ENCODE measurements at places on chromosomes 3 and 15. TPM values are rescaled to one million over a fixed set of nuclear protein-coding genes. Genes with fewer than 3 reads are reported as not detected.

- DNase-seq, result no peak
Measured at GRCh38 chr3:7877312-7877711, 624.3 kb upstream of the LMCD1 start.

DNA sequence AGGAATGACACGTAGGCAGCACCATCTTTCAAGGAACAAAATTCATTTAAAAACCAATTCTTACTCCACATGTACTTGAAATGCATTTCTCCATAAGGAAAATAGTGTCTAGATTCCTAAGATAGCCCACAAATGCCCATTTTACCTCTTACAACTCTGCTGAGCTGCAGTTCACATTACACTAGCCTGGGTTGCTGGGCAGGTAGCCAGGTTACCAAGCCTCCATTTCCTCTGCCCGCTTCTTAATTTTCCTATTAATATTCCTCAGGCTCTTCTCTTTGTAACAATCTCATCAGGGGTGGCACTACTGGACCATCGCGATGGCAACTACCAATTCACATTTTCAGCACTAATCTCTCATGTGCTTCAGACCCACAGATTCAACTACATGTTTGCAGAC, 10.8 kb downstream of the ATP13A3 start:
- no peak for DNase-seq

DNA sequence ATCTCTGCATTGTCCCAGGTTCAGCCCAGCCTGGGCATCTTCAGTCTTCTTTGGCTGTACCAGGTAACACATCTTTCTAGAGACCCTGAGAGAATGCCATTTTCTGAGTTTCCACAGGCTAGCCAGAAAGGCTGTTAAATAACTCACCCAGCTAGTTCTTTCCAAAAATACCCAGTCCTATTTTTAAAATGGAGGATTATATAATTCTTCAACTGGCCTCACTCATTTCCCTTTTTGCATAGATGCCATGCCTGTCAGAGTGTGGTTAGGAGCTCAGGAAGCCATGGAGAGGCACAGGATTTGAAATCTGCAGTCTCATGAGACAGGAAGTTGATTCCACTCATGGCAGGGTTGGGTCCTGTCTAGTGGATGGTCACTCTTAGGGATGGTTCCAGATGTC, 39.8 kb downstream of the CEMIP start:
- no peak for DNase-seq

DNA sequence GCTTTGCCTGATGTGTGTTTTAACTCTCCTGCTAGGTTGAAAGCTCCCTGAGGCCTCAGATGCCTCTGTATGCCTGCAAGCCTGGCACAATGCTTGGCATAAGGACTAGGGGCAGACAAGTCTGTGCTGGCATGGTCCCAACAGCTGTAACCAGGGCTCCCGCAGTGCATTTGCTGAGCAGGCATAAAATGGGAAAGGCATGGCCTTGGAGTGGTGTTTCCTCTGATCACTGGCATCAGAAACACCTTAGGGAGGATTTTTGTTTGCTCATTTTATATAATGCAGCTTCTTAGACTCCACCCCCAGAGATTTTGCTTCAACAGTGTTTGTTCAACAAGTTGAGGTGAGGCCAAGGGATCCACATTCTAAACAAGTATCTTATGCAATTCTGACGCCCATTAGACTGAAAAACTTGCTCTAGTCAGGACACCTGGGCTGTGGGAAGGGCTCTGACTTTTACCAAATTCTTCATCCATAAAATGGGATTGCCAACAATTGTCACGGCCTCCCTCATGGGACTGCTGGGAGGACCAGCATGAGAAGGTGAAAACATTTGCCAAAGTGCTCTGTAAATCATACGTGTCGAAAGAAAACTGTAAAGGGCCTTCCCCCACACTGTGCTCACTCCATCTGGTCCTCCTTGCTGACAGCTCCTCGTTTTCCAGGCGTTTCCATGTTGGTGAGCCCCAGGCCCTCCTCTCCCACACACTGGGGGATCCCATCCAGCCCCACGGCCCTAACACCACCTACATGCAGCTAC, 43.1 kb downstream of the STARD5 start:
- DNase-seq, result no peak

GRCh38 chr3:176739159-176739558, 458.1 kb downstream of the TBL1XR1 start:
- no peak for DNase-seq

- peak; percentile 46 for DNase-seq
Measured at GRCh38 chr15:84826369-84826823, 9.2 kb downstream of the ALPK3 start.

DNA sequence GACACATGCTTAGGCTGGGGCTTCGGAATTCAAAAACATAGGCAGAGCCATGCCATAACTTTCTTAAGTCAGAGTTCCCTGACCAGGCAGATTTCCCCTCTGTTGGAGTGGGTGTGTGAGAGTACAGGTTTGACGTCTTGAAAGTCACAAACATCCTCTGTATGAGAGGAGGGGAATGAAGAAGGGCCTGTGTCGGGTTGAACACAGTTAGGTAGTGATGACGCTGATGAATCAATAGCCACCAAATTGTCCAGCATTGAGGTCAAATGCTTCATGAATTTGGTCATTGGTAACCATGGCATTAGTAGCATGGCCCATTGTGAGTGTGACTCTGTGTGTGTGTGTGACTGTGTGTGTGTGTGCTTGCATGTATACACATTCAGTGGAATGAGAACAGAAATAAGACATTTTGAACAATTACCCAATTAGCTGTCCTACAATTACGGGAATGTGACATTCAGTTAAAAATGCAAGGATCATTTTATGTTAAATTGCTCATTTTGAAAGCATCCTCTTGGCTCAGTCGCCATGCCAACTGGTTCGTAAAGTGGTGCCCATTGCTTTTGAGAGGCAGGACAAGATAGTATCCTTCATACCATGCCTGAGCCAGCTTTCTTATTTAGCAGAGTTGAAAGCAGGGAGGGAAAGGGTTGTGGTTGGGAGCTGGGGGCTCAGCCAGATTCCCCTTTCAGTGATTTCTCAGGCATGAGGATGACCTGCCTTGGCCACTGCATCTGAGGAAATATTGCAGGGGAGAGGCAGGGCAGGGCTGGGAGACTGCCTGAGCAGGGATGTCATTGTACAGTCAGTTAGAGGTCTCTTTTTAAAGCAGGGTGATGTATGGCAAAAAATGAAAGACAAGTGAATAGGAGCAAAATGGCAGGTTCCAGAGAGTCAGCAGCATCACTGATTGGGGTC, 35.4 kb downstream of the RBP2 start:
- no peak for DNase-seq

DNA sequence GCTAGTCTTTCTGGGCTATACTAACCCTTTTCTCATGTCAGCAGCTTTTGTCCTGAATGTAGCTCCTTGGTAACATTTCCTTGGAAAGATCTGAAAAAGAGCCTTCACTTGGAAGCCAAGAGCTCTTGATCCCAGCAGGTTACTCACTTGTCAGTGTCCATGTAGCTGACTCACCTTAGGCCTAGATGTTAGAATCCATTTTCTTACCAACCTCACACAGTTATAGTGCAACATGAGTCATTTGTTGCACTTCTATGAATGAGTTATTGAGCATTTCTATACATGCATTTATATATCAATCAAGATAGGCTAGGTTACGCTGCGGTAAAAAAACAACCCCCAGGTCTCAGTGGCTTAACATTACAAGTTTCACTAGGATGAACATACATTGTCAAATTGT, 106.8 kb upstream of the SLC7A14 start:
- no peak for DNase-seq

- DNase-seq, result no peak
Measured at GRCh38 chr3:29977360-29977759, 629.0 kb upstream of the TGFBR2 start.

ZPLD1 gene
- total RNA-seq, result not detected

DNA sequence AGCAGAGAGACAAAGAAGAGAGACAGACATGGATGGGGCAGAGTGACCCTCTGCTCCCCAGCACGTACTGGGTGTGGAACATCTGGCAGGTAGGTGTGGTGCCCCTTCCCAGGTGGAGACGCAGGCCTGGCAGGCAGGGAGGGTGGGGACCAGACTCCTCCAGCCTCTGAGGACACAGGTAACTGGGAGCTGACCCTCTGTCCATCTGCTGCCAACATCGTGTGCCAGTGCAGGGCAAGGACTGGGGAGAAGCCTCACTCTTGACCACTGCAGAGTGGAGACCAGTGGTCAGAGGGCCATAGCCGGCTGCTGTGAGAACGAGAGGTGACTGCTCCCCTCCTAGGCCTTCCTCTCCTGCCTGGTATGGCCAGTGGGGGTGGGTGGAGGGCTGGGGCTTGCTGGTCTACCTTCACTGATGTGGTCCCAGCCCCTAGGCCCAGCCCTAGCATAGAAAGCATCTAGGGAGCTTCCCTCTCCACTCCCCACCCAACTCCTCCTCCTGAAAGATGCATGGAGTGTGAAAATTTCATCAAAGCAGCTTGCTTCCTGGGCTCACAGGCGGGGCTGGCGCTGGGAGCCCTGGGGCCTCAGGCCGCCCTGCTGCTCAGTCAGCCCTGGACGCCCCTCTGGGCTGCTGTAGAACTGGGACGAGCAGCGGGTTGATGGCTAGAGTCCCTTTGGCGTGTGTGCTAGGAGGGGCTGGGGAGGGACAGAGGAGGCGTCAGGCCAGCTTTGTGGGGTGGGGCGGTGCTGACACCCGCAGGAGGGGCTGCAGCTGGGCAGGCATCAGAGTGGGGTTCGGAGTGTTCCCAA, 90.3 kb downstream of the PLXNA1 start:
- no peak for DNase-seq

DNA sequence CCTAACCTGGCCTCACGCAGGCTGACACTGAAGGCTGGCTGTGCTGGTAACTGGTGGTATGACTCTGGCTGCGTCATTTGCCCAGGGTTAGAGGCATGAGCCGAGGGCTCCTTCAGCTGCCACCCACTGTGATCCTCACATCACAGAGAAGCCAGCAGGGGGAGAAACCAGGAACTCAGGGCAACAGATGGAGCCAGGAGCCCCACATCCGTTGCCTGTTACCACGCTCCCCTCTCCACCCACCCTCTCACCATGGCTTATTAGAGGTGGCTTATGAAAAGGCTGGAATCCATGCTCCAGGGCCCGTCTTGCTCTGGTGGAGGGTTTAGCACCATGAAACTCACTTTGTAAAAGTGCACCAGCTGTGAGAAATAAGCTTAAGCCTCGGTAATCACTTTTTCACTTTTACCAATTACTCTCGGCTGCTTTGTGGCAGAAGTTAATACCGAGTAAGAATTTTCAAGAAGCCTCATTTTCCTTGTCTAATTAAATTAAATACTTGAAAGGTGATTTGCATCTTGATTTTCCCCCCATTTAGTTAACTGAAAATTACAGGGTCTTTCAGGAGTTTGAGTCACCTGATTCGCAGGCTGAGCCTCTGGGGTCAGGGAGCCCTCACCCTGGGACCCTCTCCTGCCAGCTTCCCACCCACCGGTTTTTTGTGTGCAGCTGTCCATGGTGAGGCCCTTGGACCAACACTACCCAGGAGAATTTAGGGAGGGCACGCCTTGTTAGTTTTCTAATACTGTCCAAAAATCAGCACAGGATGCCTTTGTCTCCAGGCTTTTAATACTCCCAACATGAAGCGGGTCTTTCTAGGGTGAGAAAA, 60.9 kb downstream of the ASB7 start:
- no peak for DNase-seq

DNA sequence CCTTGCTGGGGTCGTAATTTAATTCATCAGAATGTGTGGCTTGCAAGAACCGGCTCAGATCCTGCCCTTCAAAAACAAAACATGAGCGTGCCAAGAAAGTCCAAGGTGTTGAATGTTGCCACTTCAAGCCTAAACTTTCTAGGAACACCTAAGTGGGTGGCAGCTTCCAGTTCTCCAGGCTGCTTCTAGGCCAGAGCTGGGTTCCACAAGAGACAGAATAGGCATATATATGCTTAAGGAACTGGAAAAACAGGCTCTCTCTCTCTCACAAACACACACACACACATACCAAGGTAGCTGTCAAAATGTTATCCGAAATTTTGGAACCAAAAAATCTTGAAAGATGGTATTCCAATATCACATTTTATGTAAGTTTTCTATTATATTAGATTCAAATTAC, 890 bp upstream of the ADIPOQ start:
- peak; percentile 39 for DNase-seq

DNA sequence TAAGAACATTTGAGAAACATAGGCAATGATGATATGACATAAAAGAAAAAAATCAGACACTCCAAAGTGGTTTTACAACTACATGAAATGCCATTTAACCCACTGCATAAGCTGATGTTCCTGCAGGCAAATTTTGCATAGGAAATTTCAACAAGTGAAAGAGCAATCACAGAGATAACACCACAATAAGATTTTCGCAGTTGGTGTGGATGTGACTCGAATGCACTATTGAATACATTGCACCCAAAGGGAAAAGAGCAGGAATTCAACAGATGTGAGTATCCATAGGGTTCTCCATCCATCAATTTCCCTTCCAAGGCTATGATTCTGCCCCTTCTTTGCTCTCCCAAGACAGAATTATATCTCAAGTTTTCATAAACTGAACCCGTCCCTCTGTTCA, 456.1 kb downstream of the RAP2B start:
- DNase-seq, result no peak

Measured in stomach (tissue), 19 donors.